ENCODE measurements at places on chromosomes 6 and 20.

DNA sequence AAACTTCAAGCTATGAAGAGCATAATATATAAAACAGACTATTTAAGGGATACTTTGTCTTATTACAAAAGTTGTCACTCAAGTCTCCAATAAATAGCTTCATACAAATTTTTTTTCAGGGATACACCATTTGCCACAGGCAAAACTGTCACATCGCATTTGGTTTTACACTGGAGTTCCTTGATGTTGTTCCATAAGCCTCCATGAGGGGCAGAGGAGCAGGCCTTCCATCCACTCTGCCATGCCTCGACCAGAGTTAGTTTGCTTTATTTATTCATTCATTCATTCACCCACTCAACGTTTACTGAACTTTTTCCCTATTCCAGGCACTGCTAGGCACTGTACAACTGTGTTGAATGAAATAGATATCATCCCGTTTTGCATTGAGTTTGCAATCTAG, 246.6 kb downstream of the PHF3 start:
- peak; percentile 4 for DNase-seq

DNA sequence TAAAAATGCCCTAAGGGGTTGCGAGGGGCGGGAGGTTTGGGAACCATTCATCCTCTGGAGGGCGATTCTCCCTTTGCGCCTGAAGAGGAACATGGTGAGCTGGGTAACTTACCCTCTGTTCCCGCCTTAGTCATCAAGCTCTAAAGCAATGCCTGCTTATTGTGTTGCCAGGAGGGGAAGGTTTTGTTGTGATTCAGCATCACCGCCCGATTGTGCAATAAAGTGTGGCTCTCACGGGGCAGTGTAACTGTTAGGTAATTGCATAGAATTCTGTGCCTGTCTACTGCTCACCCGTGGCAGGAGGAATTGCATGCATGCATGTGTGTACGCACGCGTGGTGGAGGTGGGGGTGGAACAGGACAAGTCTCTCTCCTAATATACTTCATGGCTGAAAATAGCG, 95.5 kb upstream of the AGPAT4 start:
- no peak for DNase-seq

DNA sequence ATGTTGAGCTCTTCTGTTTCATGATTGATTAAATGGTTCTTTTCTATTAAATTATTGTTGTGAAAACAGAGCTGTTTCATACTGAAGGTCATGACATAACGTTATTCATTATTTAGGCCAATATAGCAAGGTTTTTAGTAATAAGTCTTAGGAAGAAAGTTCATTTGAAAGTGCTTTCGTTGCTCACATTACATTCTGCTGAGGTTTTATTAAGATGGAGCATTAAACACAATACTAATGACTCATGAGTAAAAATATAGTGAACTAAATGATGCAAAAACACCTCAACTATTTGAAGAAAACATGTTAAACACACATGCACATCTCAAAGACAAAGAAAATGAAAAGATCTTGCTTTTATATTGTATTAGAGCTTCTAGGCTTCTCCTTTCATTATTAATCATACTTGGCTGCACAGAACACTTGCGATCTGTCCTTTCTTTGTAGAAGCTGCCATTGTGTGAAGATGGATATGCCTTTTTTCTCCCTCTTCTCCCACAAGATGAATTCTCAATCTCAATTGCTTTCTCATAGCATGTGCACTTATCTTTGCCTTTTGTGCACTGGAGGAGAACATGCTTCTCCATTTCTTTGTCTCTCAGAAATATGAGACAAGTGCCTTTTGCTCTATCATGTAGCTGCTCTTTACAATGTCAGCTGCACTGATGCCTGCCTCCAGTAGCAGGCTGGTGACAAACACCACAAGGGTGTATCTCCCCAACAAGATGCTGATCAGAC, 312.4 kb downstream of the PHF3 start:
- DNase-seq = no peak

- DNase-seq = no peak
Measured at GRCh38 chr6:139073118-139073517, 44.6 kb downstream of the ABRACL start.

- DNase-seq = no peak
Measured at GRCh38 chr6:83436674-83437073, 5.8 kb upstream of the ME1 start.

DNA sequence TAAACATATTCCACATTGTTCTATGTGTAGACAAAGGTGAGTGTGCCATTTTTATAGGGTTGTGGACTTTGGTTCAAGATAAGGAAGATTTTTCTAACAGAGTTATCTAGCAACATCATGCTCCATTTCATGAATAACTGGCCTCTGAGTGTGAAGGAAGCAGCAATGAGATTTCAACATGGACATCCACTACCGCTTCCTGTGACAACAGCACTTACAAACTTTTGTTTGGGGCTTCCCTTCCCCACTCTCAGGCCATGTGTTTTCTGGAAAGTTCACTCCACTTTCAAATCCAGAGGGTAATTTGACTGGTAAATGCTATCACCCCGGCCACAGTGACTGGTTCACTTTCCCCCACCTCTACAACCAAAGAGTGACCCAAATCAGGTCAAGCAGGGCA, 38.1 kb upstream of the PROKR2 start:
- DNase-seq = no peak

DNA sequence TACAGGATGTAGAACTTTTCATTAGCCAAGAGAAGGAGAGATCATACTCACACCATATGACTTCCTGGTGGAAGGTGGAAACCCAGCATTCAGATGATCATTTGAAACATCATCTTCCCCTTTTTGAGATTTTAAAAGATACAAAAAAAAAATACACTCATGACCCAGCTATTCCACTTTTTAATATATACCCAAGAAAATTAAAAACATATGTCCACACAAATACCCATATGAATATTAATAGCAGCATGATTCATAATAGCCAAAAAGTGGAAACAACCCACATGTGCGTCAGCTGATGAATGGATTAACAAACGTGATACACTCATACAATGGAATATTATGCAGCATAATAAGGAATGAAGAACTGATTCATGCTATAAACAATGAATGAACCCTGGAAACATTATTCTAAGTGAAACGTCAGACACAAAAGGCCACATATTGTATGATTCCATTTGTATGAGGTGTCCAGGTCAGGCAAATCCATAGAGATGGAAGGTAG, 130.0 kb upstream of the SGK1 start:
- DNase-seq = no peak

DNA sequence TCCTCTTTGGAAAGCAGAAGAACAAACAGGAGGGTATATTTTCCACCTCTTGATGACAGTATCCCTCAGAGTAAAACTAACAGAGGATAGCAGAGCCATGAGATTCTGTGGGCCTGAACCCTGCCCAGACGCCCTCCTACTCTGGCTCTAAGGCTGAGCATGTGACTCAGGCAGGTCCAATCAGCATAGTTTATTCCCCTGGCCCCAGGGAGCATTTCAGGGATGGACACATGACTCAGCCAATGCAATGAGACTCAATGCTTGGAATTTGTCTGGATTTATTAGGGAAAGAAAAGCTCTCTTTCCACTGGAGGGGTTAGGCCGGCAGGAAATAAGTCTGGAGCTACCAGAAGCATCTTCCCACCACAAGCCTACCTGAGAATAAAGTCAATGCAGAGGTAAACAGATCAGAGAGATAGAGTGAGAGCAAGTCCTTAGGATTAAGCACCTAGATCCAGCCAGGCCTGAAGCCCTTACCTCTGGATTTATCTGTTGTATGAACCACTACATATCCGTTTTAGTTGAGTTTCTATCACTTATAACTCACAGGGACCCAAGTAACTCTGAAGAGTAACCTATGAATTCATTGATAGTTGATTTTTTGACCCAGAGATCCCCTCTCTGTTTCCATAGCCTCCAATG, 68.2 kb upstream of the EYA2 start:
- DNase-seq = no peak

- no peak for DNase-seq
Measured at GRCh38 chr6:37481711-37482605, 17.7 kb downstream of the CCDC167 start.

GRCh38 chr6:155171109-155171746, 92.6 kb upstream of the CLDN20 start:
- DNase-seq = no peak

Measured in Panc1 (cell line).